ENCODE measurements at places on chromosomes 5 and 9. TPM values are rescaled to one million over a fixed set of nuclear protein-coding genes. Genes with fewer than 3 reads are reported as not detected.

The TTC23L gene
- 0.28 TPM for total RNA-seq

The IFNA1 gene
- total RNA-seq, result not detected

The KIF20A gene
- total RNA-seq, result 86.5 TPM

The ARL14EPL gene
- total RNA-seq, result not detected

The MACROH2A1 gene
- total RNA-seq, result 219 TPM

The KIF4B gene
- total RNA-seq, result not detected

The SPATA31A6 gene
- not detected for total RNA-seq

The C9orf43 gene
- 0.58 TPM for total RNA-seq

The AK8 gene
- total RNA-seq, result under 0.01 TPM

The OTULINL gene
- total RNA-seq, result 0.56 TPM

The AQP3 gene
- 0.85 TPM for total RNA-seq

The EQTN gene
- total RNA-seq, result not detected

The MARCOL gene
- total RNA-seq, result not detected

The GABRA6 gene
- not detected for total RNA-seq

The C9orf50 gene
- total RNA-seq, result not detected

The ATP10B gene
- not detected for total RNA-seq

The SUSD3 gene
- 0.19 TPM for total RNA-seq

All from regular cardiac myocyte (primary cell).